ENCODE measurements at places on chromosomes 1 and 21.

- no peak for DNase-seq
Observed at GRCh38 chr1:184870319-184870718, 104.0 kb downstream of the NIBAN1 start.

- DNase-seq = no peak
Observed at GRCh38 chr1:147847831-147848230, 54.8 kb upstream of the GJA8 start.

DNA sequence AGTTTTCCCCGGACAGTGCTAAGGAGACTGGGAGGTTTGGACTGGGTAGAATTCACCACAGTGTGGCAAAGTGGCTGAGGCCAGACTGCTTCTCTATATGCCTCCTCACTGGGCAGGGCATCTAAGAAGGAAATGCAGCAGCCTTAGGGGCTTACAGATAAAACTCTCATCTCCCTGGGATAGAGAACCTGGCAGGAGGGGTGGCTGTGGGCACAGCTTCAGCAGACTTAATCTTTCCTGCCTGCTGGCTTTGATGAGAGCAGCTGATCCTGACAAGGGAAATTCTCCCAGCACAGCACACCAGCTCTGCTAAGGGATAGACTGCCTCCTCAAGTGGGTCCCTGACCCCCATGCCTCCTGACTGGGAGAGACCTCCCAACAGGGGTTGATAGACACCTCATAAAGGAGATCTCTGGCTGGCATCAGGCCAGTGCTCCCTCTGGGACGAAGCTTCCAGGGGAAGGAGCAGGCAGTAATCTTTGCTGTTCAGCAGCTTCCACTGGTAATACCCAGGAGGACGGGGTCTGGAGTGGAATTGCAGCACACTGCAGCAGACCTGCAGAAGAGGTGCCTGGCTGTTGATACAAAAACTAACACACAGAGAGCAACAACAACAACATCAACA is 25.2 kb downstream of the KIFAP3 start:
- DNase-seq = no peak

GRCh38 chr1:62823556-62823955 is 39.6 kb downstream of the ATG4C start:
- DNase-seq = no peak

DNA sequence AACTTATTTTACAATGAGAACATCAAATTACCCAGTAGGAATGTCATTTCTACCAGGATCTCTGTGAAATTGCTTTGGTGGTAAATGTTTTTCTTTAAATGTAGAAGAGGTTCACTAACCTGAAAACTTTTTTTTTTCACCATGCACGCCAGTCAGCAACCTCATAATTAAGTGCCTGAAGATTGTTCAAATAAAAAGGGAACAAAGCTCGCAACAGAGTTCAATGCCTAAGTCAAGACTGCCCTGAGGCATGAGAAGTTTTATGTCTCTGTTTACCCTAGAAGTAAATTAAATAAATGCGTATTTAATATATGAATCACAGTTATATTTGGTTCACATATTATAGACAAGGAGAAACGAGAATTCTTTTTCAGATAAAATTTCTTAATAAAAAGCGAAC is 13.8 kb upstream of the SYDE2 start:
- DNase-seq = no peak

- no peak for DNase-seq
Observed at GRCh38 chr1:160129046-160129445, 13.5 kb downstream of the ATP1A2 start.

- DNase-seq = no peak
Observed at GRCh38 chr1:107251839-107252238, 111.0 kb downstream of the NTNG1 start.

GRCh38 chr1:19163261-19163660 is 46.8 kb downstream of the UBR4 start:
- no peak for DNase-seq

- no peak for DNase-seq
Observed at GRCh38 chr1:115164484-115164883, 75.2 kb upstream of the TSPAN2 start.

- DNase-seq = no peak
Observed at GRCh38 chr1:72178266-72178665, 104.1 kb downstream of the NEGR1 start.

GRCh38 chr1:1115136-1115785 is 628 bp downstream of the C1orf159 start:
- no peak for DNase-seq

- DNase-seq = no peak
Observed at GRCh38 chr1:10677491-10678391, 118.7 kb downstream of the CASZ1 start.

DNA sequence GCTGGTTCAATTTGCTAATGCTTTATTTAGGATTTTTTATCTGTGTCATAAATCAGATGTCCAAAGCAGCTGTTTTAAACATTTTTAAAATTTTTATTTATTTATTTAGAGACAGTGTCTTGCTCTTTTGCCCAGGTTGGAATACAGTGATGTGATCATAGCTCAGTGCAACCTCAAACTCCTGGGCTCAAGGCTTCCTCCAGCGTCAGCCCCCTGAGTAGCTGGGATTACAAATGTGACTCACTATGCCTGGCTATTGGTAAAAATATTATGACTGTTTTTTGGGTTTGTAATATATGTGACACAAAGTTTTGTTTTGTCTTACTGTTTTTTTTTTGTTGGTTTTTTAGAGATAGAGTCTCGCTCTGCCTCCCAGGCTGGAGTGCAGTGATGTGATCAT is 11.8 kb downstream of the ZBED6 start:
- DNase-seq = no peak

GRCh38 chr1:55696891-55697290 is 481.7 kb upstream of the USP24 start:
- DNase-seq = no peak

GRCh38 chr1:39866767-39867166 is 16.5 kb downstream of the TRIT1 start:
- no peak for DNase-seq

GRCh38 chr1:14826172-14826636 is 227.7 kb downstream of the KAZN start:
- DNase-seq = no peak

DNA sequence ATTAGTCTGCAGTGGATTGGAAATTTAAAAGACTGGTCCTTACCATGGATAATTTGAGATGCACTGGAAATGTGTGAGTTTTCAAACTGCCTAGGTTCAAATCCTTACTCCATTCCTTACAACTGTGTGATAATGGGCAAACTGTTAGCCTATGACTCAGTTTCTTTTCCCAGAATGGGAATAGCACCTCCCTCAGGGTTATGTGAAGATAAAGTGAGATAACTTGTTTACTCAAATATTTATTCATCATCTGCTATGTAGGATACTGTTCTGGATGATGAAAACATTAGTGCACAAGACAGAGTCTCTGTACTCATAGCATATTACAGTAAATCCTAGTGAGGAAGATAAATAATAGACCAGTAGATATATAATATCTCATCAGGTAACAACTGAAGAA is 28.6 kb downstream of the LRIG2 start:
- DNase-seq = no peak

DNA sequence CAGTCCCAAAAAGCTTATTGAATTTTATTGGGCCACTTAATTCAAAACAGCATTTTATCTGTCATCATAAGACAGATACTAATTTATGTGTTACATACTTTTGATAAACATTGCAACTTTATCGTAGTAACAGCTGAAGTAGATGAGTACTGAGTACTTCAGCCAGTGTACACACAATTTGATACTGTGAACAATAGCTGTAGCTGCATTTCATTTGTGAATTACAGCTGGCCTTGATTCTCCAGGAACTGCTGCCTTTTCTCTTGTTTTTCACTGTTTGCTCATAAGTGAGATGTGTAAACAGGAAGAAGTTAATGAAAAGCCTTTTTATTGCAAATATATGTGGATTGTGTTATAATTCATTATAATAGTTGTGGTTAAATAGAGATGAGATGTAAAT is 10.2 kb downstream of the UAP1 start:
- DNase-seq = no peak

DNA sequence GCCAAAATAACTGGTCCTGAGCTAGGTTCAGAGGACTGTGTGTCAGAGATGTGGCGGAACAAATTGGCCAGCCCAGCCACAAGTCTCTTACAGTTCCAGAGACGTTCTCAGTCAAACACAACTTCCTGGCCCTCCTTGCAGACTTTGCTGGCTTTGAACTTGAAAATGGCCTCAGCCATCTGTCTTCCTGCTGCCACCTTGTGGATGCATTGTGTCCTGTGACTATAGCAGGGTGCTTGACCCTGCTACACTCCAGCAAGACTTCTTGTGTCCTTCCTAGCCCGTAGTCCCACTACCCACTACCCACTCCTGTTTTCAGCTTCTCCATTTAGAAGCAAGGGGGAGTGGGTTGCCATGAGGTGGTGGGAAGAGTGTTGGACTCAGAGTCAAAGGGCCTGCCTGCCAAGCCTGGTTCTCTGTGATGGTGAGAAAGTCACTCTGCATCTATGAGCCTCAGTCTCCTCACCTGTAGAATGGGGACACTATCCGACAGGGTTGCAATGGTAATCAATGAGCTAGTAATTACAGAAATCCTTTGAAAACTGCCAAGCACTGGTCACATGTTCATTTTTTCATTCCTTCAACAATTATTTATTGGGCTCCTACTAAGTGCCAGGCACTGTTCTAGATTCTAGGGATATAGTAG is 109.9 kb downstream of the IGSF21 start:
- no peak for DNase-seq

DNA sequence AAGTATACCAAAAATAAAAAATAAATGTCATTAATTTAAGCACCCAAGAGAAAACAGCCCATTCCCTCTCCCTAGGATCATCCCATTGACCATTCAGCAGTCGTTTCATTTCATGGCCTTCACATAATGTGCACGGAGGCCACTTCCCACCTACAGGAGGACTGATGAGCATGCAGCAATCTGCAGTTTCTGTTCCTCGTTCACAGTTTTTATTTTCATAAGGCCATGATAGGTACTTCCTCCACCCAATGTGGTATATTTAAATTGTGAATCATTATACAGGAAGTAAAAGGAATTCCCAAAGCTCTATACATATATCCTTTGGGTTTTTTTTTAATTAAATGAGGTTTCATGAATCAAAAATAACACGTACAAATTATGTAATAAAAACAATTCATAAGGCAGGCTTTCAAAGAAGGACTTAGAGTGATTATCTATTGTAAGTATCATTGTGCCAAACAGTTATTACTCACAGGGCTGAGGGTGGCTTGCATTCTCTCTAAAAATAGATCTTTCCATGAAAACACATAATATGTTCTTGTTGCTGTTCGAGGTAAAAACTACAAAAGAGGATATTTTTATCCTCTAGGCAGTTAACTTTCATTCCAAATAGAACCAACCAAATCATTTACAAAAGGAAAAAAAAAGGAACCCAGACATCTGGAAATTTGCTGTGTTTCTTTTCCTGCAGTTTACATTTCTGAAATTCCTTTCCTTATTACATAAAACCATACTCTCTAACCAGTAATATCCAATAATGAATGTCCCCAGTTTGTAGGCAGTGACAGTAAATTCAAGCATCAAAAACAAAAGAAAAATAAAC is 27.5 kb upstream of the SLC44A3 start:
- DNase-seq = peak; percentile 79

- DNase-seq = no peak
Observed at GRCh38 chr1:1298861-1299685, 8.7 kb downstream of the ACAP3 start.

DNA sequence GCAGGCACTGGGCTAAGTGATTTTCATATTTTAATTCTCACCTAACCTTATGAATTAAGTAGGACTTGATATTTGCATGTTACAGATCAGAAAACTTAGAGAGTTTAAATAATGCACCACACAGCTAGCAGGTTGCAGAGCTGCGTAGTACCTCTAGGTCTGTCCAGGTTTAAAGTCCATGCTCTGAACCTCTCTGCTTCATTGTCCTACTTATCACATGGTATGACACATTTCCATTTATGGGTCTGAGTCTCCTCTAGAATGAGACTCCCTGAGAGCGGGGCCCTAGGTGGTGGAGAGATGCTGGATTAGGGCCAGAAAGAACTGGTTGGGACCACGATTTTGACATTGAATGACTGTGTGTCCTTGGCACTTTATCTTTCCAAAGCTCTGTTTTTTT is 102.5 kb upstream of the USP24 start:
- no peak for DNase-seq

DNA sequence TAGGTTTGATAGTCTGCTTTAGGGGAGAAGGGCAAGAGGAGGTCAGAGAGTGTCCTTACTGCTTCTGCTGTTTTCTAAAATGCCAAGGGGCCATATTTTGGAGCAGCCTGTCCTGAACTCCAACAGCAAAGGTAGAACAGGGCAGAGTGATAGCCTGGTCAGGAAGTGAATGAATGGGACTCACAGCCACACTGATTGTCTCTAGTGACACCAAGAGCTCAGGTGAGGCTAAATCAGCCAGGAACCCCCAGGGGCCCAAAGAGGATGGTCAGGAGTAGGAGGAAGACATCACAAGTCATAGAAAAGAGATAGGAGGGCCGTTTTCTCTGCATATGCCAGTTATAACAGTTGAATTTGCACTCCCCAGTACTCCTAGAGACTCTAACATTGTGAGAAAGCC is 97.4 kb upstream of the DUSP10 start:
- DNase-seq = no peak

- DNase-seq = no peak
Observed at GRCh38 chr1:51649593-51650091, 32.8 kb downstream of the OSBPL9 start.

GRCh38 chr1:94118013-94118412 is 2.9 kb downstream of the ABCA4 start:
- DNase-seq = no peak

DNA sequence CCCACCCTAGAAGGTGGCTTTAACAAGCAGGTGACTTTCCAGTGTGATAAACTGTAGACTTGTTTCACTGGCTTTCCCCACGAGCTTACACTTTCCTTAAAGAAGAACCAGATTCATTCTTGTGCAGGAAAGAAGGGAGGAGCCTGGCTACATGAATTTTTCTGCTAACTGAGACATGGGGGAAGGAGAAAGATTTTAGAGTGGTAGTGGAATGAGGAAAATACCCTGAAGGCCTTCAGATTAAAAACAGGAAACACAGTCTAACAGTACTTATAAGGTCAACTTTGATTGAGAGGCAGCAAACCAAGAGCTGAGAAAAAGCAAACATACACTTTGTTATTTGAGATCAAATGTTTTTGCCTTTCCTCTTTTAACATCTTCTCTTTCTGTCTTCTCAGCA is 640.9 kb upstream of the PLXNA2 start:
- no peak for DNase-seq

DNA sequence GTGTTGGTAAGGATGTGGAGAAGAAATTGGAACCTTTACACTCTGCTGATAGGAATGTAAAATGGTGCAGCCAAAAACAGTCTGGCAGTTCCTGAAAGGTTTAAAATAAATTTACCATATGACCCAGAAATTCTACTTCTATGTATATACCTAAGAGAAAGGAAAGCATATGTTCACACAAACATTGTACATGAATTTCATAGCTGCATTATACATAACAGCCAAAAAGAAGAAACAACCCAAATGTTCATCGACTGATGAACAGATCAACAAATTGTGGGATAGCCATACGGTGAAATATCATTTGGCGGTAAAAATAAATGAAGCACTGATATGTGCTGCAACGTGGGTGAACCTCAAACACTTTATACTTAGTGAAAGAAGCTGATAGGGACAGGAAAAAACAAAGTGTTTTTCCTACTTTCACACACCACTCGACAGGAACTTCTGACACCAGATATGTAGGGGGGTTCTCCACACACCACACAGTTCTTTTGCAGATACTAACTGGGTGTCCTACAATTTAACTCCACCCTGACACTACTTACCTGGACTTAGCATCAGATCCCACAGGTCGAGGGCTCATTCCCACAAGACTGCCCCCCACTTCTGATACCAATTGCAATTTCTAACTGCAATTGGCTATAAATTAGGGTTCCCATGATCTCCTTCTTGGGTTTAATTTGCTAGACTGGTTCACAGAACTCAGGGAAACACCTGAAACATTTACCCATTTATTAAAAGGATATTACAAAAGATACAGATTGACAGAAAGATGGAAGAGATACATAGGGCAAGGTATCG is 35.9 kb upstream of the ZNF326 start:
- no peak for DNase-seq
